ENCODE measurements at places on chromosomes 5 and 9.

- no peak for DNase-seq
Measured at GRCh38 chr5:84862132-84862531, 477.5 kb upstream of the EDIL3 start.

DNA sequence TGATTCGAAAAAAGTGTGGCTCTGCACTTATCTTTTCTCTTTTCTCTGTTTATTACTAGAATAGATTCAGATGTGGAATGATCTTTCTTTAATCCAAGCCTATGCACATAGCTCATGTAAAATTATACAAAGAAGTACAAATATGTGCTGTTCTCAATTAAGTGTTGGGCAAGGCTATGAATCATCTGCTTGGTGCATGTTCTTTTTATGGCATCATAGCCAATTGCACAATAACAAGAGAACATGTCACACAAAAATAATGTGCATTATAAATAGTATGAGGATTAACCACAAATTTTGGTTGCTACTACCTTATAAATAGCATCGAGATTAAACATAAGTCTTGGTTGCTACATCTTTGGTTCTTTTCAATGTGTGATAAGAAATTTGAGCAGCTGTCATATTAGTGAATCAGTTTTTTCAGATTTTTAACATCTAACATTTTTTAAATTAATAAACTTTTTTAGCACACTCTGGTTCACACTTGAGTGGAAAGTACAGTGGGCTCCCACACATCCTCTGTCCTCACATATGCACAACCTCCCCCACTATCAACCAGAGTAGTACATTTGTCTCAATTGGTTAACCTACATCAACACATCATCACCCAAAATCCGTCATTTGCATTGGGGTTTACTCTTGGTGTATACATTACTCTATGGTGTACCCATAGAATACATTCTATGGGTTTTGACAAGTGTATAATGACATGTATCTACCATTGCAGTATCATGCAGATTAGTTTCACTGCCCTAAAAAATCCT, 6.8 kb upstream of the RECK start:
- DNase-seq, result no peak

DNA sequence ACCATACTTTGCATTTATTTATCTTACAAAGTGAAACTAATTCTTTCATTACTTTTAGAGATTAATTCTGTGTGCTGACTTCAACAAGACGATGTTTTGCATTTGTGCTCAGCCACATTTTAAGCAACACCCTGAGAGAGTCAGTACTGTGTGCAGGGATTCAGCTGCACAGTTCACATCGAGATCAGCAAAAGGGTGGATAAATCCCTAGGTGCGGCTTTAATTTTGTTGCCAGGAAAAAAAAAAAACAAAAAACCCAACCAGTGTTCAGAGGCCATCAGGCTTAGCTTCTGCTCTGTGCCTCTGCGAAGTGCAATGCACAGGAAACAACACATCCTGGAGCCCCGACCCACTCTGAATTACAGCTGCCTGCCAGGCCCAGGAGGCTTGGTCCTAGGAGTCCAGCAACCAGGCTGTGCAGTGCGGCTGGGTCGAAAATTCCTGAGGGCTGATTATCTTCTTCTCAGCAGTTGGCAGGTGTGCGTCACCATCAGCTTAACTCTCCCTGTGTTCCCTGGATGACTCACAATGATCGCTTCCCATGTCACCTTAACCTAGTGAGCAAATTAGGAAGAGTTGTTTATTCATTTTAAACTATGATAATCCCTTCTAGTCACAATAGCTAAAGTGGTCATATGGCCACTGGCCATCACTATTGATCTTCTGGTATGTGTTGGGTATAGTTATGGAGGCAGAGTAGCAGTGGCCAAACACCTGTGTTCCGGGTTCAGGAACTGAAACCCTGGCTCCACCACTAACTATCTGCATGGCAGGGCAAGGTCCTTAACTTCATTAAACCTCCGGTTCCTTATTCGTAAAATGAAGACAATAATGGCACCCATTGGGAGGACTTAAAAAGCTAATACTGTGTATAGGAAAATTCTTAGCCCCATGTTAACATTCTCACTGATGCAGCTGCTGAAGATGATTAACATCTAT, 31.2 kb upstream of the NDUFB6 start:
- no peak for DNase-seq

GRCh38 chr9:125438506-125439433, 177.1 kb downstream of the GAPVD1 start:
- no peak for DNase-seq

DNA sequence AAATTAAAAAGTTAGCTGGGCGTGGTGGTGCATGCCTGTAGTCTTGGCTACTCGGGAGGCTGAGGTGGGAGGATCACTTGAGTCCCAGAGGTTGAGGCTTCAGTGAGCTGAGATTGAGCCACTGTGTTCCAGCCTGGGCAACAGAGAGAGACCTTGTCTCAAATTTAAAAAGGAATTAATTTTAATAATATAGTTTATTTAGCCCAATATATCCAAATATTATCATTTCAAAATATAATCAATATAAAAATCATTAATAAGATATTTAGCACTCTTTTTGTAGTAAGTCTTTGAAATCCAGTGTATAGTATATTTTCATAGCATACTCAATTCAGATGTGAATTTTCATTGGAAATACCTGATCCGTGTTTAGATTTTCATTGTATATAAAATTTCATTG, 43.2 kb upstream of the ORM1 start:
- no peak for DNase-seq

All from left kidney (tissue), 8 donors.